GM12892 (cell line): ENCODE measurements at places on chromosomes 5 and 9.

- no peak for DNase-seq
Measured at GRCh38 chr5:172147857-172148256, 40.2 kb downstream of the STK10 start.

GRCh38 chr9:19683715-19684114 is 105.1 kb downstream of the SLC24A2 start:
- DNase-seq, result no peak

DNA sequence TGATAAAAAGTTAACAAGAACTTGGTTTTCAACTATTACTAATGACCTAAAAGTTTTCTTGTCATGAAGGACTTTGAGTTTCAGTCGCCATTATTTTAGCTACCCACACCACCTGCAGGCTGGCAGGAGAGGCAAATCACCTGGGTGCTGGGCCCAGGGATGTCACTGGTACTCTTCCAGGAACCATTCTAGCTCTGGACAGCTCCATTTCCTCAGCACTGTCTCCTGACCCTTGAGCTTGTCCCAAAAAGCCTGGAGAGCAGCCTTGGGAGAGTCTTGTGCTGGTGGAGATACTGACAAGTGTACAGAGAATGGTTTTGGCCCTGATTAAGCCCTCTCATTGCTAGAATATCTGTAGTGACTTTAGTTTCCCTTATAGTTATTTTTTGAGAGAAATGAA is 1924.1 kb upstream of the WWC1 start:
- no peak for DNase-seq

DNA sequence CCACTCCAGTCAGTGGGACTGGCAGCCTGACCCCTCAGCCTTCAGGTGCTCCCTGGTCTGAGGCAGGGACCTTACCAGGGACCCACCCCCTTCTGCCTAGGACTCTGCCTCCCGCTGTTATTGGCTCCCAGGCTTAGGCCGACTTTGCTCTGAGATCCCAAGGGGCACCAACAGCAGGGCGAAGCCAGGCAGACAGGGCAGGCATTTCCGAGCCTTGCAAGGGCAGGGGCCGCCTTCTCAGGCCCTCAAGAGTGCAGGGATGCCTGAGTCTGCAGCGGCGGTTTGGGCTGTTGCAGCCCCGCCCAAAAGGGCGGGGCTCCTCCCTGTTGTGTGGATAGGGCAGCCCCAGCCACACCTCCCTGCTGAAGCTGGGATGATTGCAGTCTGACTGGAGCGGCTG is 644.6 kb downstream of the PRR16 start:
- DNase-seq, result no peak

- no peak for DNase-seq
Measured at GRCh38 chr5:154298065-154298464, 107.5 kb downstream of the GALNT10 start.

DNA sequence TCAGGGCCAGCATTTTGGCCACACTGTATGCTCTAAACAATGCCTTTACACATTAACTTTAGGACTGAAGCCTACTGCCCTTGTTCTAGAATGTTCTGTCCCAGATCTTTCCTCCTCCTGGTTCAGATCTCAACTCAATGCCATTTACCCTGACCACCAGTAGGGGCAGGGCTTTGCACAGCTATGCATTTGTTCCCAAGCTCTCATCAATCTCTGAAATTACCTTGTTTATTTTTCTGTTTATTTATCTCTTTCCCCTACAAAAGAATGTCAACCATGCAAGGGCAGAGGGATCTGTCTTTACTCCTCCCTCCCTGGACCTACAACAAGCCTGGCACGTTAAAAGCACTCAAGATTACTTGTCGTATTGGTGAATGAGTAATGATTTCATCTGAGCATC is 612.9 kb downstream of the BNC2 start:
- no peak for DNase-seq

GRCh38 chr9:70403166-70403565 is 11.3 kb downstream of the KLF9 start:
- DNase-seq, result no peak

- peak; percentile 5 for DNase-seq
Measured at GRCh38 chr9:27276193-27277030, 20.5 kb downstream of the EQTN start.

- DNase-seq, result no peak
Measured at GRCh38 chr5:57738301-57738700, 255.7 kb upstream of the ACTBL2 start.

DNA sequence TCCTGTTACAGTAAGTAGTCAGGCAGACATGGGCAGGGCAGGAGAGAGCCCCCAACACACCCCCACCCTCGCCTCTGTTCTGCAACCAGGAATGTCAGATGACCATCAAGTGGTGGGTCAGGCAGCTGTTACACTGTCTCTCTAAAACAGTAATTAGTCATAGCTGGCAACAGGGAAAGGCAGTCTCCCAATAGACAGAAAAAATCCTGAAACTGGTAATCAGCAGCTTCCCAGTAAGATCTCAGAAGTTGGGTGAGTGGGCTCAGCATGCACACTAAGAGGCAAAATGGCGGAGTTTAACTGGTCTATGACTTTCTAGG is 90.2 kb downstream of the C5orf15 start:
- DNase-seq, result no peak

DNA sequence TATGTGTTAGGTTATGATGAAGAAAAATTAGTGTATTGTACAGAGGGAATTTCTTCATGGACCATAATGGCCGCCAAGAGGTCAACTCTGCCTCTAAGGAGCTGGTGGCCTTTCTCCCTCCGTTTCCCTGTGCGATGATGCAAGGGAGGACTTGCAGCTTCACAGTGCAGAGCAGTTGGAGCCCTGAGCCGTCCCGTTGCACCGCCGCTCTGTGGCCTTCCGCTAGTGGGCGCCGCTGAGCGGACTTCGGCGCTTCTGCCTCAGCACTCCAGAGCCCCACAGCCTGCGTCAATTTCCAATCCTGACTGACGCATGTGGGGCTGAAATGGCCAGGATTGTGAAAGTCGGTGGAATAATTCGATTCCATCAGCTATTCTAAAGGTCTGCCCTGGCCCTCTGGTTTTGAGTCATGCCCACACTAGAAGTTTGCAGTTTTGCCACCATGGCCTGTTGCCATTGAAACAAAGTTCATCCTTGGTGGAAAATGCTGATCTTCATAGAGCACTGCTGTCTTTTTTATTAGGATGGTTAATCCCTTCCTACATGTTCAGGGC is 22.7 kb upstream of the LECT2 start:
- DNase-seq, result peak; percentile 14

DNA sequence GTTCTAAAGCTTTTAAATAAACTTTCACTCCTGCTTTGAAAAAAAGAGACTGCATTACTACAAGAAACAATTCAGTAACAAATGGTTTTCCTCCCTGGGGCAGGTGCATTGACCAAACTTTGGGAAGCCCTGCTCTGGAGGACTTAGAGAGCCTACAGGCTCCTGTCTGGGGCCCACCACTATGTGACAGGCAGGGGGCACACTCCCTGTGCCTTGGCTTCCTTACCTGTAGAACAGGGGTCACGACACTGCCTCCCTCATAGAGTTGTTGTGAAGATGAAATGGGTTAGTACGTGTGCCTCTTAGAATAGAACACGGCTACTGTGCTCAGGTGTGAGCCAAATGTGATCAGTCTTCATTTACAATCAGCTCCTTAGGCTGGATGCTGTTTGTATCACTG is 130.1 kb downstream of the GPBP1 start:
- no peak for DNase-seq

DNA sequence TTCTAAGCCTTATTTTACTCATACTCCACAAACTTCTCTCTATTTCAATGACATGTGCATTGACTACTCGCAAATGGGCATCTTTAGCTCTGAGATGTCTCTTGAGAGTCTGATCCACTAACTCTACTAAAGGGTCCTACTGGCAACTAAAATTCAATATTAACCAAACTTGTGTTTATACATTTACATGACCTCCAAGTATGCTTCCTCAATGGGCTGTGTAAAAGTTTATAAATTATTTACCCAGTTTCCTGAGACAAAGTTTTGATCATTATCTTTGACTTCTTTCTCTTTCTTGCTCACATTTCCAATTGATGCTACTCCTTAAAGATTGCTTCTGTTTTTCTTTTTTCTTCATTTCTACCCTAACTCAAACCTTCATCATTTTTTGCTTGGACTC is 510.1 kb upstream of the DAB2 start:
- DNase-seq, result no peak

GRCh38 chr9:133125941-133126696 is 5.1 kb upstream of the RALGDS start:
- peak; percentile 80 for DNase-seq

DNA sequence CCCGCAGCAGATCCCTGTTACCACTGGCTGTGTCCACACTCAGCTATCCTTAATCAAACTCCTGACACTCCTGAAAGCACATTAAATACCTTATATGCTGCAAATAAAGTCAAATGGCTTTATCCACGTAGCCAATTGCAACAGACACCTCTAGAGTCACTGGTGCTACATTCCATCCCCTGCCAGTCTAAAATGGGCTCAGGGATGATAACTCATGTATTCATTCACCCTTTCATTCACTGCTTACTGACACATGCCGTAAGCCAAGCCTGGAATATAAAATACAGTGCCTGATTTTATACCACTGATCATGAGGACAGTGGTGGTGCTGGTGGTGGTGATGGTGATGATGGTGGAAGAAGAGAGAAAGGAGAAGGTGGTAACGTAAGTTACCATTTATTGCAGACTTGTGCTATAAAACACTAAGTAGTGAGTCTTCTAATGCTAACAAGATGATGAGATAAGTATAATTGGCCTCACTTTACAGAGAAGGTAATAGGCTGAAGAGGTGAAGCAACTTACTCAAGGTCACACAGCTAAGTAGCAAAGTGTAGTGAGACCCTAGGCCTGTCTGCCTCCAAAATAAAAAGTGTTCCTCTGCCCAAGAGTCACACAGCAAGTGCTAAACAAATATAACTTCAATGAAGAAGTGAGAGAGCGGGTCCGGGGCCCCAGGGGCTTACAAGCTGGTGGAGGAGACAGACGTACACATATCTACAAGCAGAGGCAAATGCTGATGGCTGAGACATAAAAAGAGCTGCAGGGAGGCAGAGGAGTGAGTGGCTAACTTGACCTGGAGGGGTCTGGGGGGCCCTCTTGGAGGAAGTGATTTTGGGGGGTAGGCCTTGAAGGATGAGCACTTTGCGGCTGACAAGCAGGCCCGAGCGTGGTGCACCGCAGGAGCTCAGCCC is 1.2 kb downstream of the TTLL11 start:
- no peak for DNase-seq

DNA sequence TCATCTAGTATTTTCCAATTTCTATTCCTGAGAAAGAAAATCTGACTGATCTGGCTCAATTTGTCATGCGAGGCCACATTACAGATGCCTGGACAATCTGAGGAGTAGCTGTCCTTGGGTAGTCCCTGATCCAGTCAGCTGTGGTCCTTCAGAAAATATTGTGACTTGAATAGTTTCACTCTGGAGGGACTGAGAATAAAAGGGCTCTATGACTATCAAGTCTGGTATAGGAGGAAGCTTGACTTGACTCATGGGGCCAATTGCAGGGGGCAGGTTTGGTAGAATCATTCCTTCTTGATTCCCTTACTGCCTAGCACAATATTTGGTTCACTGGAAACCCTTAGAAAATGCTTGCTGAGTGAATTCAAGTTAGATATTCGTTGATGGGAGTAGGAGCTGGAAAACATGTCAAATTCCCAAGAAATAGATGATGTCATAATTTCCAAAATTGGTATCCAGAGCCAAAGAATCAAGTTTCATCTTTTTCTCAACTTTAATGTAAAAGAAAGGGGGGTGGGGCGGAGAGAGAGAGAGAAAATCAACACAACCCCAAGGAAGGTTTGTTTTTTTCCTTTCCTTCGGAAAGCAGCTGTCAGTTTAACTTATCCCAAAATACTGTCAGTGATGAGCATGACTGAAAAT is 32.4 kb upstream of the STX17 start:
- no peak for DNase-seq

DNA sequence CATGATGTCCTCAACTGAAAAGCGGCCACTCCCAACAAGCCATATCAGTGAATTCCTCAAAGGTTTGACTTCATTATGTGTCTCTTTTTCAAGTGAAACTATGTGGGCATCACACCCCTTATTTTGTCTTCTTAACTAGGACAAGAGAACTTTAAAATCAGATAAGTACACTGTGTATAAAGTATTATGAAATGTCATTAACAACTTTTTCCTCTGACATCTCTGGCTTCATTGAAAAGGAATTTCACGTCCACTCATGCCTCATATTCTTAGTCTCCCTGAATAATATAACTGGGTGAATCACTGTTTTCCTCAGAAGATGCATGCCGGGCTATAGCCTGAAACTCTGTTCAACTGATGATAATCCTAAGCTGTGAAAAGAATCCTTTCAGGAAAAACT is 415.8 kb downstream of the ACTL7B start:
- DNase-seq, result no peak

DNA sequence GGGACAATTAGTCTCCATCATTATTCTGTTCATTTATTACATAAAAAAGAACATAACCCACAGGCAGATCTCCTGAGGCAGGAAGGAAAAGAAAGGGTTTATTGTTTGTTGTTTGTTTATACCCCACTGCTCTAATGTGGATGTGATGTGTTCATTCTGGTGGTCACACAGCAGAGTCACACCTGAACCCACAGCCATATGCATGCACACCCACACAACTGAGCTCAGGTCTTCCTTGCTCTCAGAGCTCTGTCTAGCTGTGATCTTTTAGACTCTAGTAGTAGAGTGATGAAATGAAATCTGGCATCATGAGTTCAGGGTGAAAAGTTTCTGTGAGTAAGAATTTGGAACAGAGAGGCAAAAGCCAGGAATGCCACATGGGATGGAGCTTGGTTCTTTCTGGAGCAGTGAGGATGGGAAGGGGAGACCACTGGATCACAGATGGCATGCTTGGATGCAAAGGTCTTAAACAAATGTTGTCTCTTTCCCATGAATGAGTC is 227.0 kb downstream of the PAPPA start:
- DNase-seq, result no peak

DNA sequence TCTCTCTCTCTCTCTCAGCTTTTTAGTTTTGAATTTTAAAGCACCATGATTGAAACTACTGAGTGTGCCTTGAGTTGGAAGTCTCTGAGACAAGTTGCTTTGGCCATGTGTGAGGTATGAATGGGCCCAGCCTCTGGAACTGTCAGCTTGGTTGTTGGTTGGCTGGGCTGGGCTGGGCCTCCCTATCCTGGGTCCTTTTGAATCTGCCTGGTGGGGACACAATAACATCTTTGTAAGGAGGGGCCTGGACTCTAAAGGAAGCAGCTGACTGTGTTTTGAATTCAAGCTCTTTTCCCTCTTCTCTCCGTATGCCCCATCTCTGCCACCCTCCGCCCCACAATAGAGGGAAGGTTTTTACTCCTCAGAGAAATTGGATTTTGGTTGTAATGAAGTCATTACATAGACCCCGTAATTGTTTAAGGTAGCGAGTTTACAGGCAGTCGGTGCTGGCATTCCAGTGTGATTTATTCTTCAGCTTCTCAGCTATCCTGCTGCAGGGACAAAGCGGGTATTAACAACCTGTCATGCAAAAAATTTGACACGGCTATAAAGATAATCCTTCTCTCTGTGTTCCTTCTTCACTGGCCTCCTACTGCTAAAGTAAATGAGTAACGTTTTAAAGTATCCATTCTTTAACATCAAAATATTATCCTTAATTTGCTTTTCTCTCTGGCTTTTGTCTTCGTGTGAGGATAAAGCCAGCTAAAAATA is 105.4 kb downstream of the DAPK1 start:
- no peak for DNase-seq

- DNase-seq, result no peak
Measured at GRCh38 chr5:54760182-54760935, 225.0 kb downstream of the ESM1 start.
